ENCODE measurements at places on chromosomes 7 and 10. TPM values are rescaled to one million over a fixed set of nuclear protein-coding genes. Genes with fewer than 3 reads are reported as not detected.

CPA2 gene
- not detected for total RNA-seq

DNA sequence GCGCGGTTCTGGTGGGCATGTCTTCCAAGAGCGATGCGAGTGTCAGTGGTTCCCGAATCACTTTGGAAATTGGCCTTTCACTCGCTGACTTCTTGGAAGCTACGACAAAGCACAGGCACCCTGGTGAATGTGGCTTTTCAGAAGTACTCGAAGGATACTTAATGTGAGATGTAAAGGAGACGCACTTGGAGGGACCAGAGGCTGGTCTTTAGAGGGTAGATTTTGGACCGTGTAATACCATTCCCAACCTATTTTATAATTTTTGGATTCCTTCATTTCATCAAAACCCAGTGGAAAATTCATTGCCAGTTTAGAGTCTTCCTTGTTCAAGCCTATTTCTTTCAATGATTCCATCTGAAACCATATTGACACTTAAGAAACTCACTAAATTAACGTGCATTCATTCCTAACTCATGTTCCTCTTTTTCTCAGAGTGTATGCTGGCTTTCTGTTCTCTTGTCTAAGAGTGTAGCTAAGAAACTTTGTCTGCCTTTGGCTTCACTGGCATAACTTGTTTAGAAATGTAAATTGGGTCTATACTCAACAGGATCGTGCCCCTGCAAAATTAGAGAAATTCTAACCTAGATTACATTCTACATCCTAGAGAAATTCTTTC, 645 bp upstream of the COPG2 start:
- no peak for DNase-seq

GRCh38 chr10:23481363-23481961, 42.6 kb downstream of the OTUD1 start:
- DNase-seq = no peak

FAM221A gene
- 4.7 TPM for total RNA-seq

CRHR2 gene
- not detected for total RNA-seq

All from uterus (tissue), 4 donors.